ENCODE measurements at places on chromosomes 6 and 20.

GRCh38 chr20:32751702-32752457 lies 8.6 kb upstream of the COMMD7 start:
- DNase-seq, result no peak

GRCh38 chr6:22024973-22025467 lies 271.8 kb downstream of the PRL start:
- DNase-seq, result no peak

DNA sequence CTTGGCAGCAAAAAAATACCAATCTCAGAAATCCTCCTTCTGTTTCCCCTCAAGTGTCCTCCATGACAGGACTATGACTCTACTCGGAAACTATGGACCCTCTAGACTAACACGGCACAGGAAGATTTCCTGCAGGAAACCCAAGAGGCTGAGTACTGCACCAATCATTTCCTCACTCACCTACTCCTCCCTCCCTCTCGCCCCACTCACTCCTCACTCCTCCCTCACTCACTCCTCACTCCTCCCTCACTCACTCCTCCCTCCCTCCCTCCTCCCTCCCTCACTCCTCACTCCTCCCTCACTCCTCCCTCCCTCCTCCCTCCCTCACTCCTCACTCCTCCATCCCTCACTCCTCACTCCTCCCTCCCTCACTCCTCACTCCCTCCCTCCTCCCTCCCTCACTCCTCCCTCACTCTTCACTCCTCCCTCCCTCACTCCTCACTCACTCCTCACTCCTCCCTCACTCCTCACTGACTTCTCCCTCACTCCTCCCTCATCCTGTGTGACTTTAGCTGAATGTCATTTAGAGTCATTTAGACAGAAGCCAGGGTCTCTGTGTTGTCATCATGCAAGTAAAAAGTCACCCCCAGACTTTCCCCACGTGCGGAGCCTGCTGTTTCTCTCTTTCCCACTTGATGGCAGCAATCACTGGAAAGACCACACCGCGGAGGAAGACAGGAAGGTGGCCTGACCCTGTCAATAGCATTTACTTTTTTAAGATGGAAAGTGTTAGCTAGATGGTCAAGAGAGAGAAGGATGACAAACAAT lies 226.8 kb upstream of the PDE10A start:
- peak; percentile 69 for DNase-seq

- DNase-seq, result no peak
Observed at GRCh38 chr6:112307707-112308106, 39.4 kb upstream of the RFPL4B start.

GRCh38 chr6:6319952-6320811 lies at the start of gene F13A1:
TSS of gene F13A1 (minus strand) at chr6:6320662. CDS start at chr6:6318664, 1,998 bp downstream.
- DNase-seq, result peak; percentile 72

- peak; percentile 85 for DNase-seq
Observed at GRCh38 chr6:145735356-145736165, at the start of gene EPM2A. TSS of gene EPM2A (minus strand) at chr6:145735520. CDS start at chr6:145735498, 22 bp downstream.

DNA sequence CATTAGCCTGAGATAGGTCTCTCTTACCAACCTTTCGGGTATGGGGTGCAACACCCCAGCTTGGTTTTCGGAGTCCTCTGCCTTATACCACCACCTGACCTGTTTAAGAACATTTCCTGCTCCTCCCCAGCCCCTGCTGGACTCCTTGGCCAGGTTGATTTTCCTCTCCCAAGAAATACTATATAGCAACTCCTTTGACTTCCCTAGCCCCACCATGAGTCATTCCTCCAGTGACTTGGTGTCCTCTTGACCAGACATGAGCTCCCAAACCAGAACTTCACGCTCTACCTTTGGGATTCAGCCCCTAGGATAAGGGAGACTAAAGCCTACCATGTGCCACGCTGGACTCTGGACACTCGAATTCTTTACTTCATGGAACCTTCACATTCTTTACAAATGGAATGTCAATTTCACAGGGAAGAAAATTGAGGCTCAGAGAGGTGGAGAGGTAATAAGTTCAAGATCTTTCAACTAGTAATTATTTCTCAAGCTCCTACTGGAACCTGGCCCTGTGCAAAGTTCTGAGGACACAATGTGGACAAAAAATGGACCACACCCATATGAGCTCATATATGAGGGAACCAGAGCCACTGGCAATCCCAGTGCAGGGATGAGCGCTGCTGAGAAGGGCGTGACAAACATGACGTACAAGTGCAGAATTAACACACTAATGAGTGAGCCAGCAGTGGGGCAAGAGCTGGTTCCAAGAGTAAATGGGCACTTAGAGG lies 48.2 kb downstream of the SIRPA start:
- DNase-seq, result no peak

DNA sequence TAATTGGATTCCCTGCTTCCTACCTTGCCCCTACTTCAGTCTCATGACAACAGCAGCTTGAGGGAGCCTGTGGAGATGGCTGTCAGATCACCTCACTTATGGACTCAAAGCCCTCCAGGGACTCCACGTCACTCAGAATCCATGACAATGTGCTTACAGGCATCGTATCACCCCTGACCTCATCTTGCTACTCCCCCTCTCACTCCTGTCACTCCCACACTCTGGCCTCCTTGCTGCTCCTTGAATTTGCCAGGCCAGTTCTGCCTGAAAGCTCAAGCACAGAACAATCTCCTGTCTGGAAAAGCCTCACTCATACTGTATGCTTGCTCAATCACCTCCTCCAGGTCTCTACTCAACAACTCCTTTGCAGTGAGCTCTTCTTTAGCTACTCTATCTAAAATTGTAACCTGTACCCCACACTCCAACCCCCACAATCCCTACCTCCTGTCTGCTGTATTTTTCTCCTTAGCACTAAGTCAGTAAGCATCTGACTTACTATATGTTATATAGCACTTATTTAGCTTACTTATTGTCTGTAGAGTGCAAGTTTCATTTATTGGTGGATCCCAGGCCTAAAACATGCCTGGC lies 10.7 kb upstream of the GSTA4 start:
- DNase-seq, result no peak
